HTR-8/SVneo (cell line): ENCODE measurements at places on chromosomes 6 and 20.

GRCh38 chr6:44556046-44556445 is 168.5 kb downstream of the CDC5L start:
- no peak for DNase-seq

- DNase-seq, result no peak
Observed at GRCh38 chr6:168101590-168102314, 22.7 kb upstream of the FRMD1 start.

DNA sequence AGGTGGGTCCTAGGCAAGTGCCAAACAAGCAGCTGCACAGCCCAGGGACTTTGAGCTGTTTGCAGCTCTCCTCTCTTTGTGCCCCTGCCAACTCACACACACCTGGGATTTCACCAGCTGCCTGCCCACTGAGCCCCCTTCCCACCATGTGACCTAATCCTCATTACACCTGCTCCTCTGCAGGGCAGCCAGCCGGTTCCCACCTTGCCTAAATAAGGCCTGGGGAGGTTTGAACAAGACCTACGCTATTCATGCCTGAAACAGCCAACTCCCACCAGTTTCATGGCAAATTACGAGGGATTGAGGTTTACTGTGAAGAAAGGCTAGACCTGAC is 92.6 kb upstream of the SOX4 start:
- no peak for DNase-seq

DNA sequence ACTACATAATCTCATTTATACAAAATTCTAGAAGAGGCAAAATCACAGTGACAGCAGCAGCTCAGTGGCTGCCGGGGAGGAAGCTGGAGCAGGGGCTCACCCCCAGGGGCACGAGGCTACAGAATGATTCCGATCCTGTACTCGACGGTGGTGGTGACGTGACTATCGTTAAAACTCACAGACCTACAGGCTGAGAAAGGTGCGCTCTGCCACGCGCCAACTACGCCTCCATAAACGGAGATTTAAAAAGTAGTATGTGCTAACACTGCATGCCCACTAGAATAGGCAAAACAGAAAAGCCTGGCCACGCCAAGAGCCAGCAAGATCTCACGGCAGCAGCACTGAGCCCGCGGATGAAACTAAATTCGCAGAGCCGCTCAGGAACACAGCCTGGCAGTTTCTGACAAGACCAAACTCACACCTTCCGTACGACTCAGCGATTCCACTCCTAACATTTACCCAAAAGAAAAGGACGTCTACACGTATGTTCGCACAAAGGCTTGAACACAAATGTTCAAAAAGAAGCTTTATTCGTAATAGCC is 25.2 kb downstream of the TAF4 start:
- DNase-seq, result no peak

GRCh38 chr6:133834472-133835170 is 54.3 kb upstream of the TCF21 start:
- no peak for DNase-seq

DNA sequence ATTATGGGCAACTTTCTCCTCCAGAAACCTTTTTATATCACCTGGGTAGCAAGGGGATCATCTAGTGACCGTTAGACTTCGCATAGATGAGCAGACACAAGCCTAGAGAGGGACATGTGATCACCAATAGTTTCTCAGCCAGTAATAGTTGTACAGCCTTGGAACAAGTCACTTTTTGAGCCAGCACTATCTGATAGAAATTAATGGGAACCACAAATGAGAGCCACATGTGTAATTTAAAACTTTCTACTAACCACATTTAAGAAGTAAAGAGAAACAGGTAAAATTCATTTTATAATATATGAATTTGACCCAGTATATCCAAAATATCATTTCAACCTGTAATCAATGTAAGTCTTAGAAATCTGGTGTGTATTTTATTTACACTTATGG is 592 bp upstream of the CTNNBL1 start:
- no peak for DNase-seq

DNA sequence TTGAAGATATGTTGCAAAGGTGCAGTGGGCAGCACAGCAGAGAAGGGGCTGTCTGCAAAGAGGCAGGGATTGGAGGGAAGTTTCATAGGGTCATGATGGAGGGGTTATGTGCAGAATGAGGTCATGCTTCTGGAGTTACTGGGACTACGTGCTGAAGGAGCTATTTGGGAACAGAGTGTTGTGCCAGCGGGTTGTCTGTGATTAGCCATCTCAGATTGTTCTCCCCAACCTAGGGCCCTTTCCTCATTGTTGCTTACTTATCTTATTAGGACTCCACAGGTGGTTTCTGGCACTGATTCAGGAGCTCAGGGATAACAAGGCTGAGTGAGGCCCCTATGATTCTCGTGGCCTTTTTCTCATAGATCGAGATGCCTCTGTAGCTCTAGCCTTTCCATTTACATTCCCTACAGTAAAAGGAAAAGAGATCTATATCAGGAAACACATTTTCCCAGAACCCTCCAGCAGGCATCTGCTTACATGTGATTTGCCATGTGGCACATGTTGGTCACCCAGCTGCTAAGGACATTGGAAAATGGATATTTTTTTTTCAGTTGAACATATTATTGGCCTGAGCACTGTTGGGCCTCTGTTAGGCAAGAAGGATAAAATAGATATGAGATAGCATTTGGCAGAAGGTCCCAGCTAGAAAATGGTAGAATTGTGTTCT is 429.6 kb upstream of the PLCB4 start:
- DNase-seq, result no peak
